ENCODE measurements at places on chromosomes 2 and 18.

DNA sequence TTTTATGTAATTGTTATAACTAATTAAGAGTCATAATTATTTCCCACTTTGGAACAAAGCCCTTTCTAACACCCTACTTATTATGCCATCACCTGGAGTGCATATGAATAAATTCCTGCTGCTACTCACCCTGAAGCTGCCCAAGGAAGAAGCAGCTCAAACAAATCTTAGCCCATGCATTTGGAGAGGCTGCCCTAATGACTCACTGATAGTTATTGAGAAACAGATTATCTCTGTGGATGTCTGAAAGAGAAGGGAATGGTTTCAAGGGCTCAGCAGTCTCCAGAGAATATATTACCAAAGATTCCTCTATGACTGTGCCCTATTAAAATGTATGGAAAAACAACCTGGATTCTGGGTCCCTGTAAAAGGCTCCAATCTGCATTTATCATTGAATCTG is 81.0 kb downstream of the GPR39 start:
- no peak for DNase-seq

GRCh38 chr2:33607905-33608304 is 8.8 kb upstream of the FAM98A start:
- no peak for DNase-seq

GRCh38 chr2:106009096-106009495 is 185.0 kb downstream of the UXS1 start:
- DNase-seq: no peak

DNA sequence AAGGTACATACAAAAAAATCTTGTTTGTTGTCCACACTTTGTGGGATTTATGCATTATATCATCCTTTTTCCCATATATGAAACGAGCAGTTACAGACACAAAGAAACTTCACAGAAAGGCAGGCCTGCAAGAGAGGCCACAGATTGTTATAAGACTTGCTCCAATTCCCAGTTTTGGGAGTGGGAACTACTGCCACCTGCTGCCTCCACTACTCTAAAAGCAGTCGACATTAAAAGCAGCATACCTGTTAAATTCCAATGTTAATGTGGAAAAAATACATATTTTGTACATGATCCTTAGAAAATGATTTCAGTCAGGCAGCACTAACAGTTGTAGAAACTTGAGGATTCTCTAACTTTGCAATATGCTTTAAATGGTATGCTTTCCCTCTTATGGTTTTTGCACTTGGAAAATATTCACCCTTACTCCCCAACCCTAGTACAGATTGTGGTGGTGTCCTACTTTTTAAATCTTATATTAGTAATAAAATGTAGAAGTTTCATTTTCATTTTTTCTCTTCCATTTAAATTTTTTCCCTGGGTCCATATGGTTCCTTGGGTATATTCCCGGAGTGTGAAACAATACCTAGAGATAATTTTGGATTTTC is 37.9 kb downstream of the SLC38A11 start:
- DNase-seq: no peak

DNA sequence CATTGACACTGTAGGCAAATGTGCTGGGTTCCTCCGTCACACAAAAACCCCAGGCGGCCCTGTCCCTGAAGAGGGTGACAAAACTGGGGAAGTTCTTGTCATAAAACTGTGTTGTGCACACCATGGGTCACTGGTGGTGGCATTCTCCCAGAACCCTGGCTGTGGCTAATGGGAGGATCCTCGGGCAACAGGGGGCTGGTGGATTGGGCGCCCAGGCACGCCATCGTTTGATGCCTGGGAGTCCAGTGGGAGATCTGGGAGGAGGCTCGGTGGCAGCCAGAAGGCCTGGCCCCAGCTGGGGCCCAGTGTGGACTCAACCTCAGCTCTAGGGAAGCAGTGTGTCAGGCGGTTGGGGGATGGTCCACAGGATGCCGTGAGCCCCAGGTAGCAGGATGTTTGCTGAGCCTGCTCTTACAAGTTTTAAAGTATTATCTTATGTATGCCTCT is 140.7 kb downstream of the ACOXL start:
- no peak for DNase-seq

DNA sequence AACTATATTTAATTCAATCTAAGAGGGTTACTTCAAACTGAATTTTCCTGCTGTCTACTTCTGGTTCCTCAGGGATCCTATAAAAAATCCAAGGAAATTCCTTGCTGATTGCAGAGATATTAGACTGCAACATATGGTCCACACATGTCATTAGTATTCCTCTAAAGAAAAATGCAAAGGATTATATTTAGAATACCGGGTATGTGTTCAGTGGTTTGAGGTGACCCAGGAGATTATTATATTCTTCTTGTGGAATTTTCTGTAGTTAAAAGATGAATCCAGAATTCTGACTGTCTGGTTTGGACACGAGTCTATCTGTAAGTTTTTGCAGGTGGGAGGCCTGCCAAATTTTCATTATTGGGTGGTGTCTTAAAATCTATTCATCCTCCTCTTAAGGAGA is 18.2 kb downstream of the HOXD1 start:
- DNase-seq: no peak

DNA sequence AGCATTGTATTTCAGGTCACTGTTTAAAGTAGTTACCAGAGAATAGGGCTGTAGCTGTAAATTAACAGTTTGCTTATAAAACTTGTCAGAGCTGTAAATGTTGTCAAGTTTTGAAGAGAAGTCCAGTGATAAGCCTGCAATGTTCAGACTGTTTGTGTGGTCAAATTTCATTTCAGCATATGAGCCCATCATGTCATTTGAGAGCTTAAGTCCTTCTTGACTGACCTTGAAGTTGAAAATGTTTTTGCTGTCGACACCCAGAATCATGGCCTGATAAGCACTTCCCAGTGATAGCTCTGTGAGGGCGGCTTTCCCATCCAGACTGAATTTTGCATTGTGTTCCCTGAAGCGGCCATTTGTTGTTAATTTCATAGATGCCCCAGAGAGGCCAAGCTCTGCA is 32.4 kb downstream of the APOB start:
- DNase-seq: no peak

DNA sequence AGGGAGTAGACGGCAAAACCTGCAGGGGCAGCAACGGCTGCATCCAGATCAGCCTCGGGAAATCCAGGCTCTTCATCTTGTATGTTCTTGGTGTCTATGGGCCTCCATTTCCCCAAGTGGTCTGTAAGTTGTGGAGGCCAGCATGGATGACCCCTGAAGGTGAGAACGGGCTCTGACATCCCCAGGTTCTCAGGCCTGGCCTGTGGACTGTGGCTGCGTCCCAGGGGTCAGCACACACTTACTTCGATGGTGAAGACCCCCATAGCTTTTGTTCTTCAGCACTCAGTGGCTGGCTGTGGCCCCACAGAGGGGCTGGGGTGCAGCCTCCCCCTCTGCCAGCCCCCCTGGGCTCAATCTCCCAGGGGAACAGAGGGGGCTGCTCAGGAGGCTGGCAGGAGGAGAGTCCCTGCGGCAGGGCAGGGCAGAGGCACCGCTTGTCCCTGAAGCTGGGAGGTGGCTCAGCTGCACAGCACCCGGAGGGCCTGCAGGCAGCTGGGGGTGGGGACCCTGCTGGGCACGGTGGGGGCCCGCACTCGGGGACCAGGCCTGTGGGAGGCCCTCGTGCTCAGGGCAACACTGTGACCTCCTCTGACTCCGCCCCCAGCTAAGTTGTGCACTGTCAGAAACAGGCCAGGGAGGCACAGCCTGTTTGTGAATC is 3.8 kb downstream of the SLC66A3 start:
- DNase-seq: no peak

DNA sequence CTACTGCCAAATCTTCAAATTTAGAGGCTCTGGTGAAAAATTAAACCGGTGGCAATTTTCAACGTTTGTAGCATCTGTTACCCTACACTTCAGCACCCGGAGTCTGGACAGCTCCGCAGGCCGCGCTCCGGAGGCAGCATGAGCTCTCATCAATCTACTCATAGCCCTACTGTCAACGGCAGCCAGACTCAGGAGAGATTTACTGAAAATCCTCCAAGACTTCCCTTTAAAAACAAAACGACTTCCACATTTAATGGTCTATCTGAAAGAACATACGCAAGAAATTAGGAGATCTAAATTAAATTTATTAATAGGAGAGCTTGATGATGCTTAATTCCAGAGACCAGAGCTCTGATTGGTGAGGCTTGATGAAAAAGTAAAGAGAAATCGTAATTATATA is 970 bp upstream of the ADCYAP1 start:
- no peak for DNase-seq

DNA sequence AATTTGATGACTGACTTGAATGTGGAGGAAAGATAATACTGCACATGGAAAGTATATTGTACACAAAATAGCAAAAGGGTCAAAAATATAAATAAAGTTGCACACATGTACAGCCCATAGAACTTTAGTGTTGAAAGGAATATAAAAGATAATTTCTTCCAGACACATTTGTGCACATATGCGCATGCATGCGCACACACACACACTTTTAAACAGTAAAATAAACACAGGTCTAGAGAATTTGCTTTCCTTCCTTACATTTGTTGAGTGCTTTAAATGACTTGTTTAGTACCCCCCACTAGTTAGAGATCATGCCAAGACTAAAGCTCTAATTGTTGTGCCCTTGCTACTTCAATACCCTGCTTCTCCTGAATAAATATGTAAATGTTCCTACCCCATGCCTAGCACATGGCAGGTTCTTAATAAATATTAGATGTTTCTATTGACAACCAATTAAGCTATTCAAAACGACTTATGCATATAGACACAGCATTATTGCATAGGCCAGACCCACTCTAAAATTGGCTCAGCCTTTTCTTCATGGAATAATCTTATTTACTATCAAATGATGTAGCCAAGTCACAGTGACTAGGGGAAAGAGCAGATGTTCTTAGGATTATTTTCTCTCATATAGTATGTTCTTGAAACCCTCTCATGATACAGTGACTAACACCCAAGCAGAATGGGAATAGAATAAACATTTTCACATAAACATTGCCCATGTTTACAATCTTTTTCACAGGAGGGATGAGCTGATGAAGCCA is 165.5 kb upstream of the ACVR2A start:
- no peak for DNase-seq
